ENCODE measurements at places on chromosomes 16 and 17.

DNA sequence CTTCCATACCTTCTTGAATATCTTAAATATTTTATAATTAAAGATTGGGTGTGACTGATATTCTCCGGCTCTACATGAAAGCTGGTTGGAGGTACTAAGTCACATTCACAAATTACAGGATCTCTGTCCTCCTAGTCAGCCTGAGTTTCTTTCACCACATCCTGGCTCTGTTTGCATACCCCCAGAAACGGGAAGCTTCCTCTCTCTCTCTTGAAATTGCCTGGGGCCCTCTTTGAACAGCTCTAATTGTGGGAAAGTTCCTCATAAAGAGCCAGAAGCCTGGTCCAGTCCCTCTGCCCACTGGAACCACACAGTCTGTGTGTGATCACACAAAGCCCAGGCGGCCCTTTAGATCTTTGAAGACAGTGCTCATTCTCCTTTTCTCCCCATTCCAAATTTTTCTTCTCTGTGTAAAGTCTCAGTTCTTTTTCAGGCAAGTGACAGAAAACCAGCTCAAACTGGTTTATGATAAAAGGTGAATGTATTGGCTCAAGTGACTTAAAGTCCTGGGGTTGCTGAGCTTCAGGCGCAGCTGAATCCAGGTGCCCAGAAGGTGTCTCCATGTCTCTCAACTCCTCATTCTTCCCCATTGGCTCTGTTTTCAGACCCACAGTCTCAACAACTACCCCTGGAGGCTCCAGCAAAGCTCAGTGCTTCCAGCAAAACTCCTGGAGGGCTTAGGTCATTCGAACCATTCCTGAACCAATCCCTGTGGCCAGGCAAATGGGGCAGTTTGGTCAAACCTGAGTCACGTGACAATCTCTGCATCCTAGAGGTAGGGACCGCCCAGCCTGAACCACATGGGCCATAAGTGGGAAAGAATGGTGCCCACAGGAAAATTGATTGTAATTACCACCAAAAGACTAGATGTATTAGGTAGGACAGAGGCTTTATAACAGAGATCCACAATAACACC, 8.5 kb upstream of the RAI1 start:
- DNase-seq: no peak

DNA sequence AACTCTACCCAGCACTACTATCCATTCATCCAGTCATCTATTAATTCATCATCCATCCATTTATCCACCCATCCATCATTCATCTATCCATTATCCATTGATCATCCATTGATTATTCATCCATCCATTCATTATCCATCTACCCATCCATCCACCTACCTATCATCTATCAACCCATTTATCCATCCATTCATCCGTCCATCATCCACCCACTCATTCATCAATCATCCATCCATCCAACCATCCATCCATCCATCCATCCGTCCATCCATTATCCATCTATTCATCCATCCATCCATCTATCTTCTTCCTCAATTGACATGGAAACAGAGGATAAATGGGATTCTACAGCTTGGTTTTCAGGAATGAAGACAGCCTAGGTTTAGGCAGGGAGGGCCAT, 12.0 kb downstream of the SLC4A1 start:
- no peak for DNase-seq

DNA sequence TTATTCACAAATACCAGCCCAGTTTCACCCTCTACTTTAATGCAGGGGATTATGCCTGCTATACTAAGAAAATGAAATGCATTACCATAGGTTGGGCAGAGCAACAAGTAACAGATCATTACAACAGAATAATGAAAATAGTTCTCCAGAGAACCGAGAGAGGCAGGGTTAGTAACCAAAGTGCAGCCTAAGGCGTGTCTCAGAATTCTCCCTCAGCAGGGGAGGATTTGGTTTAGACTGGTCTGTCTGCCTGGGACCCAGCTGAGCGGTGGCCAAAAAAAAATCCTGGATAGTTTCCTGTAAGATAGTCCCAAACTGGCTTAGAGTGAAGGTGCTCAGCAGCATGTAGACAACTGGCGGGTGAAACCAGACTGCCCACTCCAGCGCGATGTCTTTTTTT, 30.8 kb upstream of the ADCY7 start:
- no peak for DNase-seq

DNA sequence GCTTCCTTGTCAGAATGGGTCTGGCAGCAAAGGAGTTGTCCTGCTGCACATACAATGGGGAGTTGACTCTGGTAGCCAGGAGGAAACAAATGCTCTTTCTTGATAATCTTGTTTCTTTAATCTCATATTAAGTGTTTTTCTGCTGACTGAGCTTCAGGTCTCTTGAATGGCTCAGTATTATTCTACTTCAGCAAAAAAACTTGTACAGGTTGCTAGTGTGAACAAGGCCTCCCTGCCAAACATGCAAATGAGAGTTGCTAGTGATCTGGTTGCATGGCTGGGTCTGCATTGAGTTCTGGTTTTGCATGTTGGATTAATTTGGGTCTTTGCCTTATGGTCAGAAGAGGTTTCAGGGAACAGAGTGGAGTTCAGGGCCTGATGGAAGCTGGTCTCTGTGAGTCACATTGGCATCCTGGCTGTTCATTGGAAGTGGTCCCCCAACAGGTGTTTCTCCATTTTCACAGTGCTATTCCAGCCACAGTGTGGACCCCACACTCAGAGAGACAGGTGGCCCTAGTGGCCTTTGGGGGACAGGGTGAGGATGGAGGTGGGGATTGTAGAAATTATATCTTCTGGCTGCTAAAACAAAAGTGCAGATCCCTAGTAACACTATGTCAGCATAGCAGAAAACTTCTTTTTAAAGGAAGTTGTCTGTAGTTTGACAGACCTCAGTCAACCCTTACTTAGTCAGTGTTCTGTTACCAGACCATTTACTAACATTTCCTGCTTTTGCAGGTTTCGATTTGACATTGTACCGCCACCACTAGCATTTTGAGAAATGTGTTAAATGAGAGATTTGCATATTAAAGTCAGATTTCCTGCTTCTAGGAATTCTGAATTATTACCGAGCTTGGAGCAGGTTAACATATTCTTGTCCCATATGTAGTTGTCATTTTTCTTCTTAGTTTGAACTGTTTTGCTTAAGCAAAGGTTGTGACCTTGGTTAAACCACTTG, 47.1 kb downstream of the EPN2 start:
- DNase-seq: no peak

GRCh38 chr17:19673623-19674022, 25.1 kb downstream of the ALDH3A2 start:
- DNase-seq: no peak

DNA sequence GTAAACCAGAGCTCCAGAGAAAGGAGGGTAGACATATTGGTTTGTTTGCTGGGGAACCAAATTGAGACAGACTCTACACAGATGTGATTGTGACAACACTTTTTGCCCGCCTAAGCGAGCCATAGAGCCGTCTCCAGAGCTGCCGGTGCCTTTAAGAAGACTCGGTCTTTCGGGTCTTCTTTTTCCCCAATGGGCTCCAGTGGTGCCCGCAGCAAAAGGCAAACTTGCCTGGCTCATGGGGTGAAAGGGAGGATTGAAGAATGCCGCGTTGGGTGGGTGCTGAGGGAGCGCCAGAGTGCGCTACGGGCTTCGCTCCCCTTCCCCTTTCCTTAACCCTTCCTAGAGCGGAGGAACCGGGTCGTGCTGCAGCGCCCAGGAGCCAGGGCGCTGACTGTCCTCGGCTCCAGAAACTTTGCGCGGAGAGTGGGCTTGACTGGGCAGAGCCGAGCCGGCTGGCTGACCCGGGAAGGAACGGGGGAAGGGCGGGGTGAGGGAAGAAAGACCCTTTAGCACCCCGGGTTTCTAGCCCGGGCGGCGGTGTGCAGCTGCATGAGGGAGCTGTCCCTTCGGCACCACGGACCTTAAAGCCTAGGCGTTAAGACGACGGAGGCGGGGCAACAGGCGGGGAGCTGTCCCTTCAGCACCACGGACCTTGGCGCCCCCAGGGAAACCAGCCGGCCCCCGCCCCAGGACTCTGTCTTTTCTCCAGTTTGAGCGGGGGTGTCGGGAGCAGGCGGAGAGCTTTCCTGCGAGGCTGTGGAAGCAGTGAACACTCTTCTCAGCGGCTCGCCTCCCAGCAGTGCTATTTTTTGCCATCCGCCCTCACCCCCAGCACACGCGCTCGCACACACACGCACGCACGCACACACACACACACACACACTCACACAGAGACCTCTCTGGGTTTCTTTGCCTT, at the start of gene CACNG3:
Gene CACNG3, plus strand, starts transcription at position 880 of the 916 bp plus-strand sequence. CDS start 420 bp downstream, outside the sequence.
- no peak for DNase-seq

DNA sequence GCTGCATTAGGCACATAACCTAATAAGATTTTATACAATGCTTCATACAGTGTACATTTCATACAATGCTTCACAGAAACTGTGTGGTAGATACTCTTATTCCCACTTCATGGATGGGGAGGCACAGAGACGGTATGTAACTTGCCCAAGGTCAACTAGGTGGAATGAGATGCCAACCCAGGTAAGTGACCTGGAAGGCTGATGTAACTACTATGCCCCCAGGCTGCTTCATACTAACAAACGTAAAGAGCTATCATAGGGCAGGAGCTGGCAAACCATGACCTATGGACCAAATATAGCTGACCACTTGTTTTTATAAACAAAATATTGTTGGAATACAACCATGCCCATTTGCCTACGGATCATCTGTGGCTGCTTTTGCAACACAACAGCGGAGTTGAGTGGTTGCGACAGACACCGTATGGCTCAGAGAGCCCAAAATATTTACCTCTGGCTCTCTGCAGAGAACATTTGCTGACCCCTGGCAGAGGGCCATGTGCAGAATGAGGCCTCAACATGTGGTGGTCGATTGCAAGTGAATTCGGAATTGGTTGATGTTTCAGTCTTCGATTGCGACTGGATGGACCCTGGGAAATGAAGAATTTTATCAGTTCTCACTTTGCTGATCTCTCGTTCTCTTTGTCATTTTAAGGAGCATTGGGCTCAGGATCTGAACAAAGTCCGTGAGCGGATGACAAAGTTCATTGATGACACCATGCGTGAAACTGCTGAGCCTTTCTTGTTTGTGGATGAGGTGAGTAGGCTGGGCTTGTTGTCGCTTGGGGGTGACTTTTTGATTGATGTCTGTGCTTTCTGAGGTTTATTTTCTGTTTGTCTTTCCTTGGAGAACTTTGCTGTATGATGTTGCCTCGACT, 109.7 kb downstream of the PLCG2 start:
- no peak for DNase-seq

DNA sequence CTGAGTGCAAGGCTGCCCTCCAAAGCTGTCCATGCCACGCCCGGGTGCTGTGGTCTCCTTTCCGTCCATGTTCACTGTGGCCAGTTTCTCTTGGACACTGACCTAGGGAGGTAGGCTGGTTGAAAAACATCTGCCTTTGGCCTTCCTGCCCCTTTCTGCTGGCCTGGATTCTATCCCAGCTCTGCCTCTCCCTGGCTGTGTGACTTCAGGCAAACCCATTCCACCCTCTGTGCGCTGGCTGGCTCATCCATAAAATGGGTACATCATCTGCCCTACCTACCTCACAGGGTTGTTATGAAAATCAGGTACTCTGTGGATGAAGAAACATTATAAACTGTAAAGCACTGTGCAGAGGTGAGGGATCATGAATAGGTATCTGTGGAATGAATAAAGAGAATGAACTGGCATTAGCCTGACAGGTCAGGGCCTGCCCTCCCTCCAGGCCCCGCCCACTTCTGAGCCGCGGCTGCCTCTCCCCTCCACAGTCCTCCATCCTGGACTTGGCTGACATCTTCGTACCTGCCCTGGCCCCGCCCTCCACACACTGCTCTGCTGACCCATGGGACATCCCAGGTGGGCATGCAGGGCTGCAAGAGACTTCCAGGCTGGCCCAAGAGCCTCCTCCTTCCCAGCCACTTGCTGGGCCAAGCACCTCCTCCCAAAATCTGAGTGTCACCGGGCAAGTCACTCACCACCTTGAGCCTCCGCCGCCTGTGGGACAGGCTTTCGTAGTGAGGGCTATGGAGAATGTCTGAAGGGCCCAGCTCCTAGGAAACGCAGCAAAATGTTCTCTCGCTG, 7.0 kb upstream of the SPATA20 start:
- no peak for DNase-seq

DNA sequence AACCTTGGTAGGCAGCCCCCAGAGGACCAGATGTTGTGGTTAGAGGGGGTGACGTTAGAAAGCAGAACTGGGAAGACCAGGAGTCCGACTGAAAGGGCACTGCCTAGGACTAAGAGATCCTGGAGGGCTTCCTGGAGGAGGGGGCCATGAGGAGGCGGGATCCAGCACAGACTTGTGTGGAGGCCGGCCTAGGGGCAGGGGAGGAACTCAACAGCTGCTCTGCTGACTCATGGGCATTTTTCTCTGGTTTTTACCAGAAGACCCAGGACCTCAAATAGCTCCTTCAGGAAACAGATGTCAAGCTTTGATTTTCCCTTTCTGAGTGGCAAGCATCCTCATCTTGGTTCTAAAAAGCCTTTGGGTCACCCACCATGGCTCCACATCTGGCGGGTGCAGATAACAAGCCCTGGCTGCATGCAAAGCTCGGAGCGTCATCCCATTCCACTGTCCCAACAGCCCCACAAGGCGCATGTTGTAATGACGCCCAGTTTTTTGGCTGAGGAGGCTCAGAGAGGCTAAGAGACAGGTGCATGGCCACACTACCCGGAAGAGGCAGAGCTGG, 29.0 kb downstream of the IL21R start:
- no peak for DNase-seq

GRCh38 chr16:55991843-55992242, 116.7 kb upstream of the CES5A start:
- DNase-seq: no peak

DNA sequence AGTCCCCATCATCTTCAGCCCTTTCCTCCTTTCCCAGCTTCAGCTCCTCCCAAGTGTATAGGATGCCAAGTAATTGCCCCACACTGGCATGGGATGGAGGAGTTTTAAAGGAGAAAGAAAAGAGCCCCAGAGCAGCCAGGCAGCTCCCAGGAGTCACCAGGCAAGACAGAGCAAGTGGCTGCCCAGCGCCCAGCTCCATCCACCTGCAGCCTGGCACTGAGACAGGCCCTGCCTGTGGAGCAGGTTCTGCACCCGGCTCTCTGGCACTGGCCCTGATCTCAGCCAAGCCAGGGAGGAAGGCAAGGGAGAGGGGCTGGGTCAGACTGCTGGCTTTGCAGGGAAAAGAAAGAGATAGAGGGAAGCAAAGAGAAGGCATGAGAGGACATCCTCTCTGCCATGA, 21.7 kb downstream of the FOXN1 start:
- DNase-seq: no peak

DNA sequence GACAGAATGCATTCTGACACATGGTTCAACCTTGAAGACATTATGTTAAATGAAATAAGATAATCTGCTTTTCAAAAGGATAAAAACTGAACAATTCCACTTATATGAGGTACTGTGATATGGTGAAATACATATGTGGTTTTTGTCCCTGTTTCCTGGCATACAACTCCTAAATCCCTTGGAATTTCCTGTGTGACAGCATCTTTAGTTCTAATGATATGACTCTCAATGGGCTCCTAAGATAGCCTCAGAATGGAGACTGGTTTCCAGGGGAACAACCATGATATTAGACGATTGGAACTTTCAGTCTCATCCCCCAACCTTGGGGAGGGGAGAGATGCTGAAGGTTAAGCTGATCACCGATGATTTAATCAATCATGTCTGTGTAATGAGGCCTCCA, 37.7 kb upstream of the PHLPP2 start:
- no peak for DNase-seq

GRCh38 chr16:58455750-58456149, 44.2 kb upstream of the NDRG4 start:
- no peak for DNase-seq
